ENCODE measurements at places on chromosomes 12 and 14.

- peak; percentile 2 for DNase-seq
Observed at GRCh38 chr12:121955258-121956237, 37.2 kb downstream of the CFAP251 start.

DNA sequence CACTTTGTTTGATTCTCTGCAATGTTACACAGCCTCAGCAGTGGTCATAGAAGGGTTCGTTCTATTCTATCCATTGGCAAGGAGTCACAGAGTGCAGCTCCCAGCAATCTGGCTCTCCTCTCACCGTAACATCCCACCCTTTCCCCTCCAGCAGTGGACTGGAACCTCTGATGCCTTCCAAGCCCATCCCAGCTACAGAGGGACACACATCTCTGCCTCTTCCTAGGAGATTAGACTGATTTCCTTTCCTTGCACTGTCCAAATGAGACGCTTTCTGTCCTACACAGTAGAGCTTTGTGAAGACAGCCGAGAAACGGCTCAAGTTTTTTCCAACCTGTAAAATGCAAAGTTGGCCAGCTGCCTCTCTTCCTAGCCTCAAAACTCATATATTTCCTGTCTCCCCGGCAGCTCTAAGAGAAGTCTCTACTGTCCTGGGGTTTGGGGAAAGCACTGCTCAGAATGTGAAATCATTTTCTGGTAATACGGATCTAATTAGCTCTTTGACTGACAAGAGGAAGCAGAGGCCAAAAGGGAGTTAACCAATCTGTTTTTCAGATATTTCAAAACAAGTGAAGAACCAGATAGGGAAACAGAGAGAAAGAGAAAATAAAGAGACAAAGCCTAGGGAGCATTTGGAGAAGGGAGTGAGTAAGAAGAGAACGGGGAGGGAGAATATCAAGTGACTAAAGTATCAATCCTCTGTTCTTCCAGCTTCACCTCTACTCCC, 516 bp downstream of the NINJ2 start:
- no peak for DNase-seq

GRCh38 chr12:3261782-3262359, 184.7 kb downstream of the TSPAN9 start:
- DNase-seq, result no peak

DNA sequence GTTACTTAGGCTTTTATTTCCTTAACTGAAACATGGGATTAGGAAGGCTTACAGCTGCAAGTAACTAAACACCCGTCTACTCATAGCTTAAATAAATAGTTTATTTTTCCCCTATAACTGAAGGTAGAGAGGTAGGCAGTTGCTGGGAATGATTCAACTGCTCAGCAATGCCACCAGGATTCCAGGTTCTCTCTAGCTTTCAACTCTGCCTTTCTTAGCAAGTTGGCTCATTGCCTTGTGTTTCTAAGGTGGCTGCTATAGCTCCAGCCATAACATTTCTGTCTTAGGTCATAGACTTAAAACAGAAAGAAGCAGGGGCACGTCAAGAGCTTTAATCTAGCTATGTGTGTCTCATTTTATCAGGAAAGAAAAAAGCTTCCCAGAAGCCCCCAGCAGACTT, 103.7 kb upstream of the MDM1 start:
- DNase-seq, result no peak

DNA sequence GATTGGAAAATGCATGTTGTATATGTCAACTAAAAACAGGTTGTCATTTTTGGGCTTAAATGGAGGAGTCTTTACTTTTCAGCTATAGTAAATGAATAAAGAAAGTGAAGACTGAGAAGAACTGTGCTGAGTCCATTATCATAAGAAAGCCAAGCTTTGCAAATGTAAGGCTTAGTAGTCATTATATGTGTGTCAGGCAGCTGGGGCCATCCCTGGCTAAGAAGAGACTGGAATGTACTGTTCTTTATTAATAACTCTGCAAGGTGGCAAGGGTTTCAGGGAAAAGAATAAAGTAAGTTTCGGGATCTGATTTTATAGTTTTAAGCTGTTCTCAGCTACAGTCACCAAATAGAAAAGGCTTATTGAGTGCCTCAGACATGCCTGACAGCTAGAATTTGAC, 48.7 kb downstream of the SRGAP1 start:
- no peak for DNase-seq

All from NCI-H748 treated with DMSO at 0.1 percent for 48 hours (cell line).